ENCODE measurements at places on chromosomes 6 and 20.

- DNase-seq: no peak
Observed at GRCh38 chr6:92538275-92538674, 881.1 kb downstream of the EPHA7 start.

DNA sequence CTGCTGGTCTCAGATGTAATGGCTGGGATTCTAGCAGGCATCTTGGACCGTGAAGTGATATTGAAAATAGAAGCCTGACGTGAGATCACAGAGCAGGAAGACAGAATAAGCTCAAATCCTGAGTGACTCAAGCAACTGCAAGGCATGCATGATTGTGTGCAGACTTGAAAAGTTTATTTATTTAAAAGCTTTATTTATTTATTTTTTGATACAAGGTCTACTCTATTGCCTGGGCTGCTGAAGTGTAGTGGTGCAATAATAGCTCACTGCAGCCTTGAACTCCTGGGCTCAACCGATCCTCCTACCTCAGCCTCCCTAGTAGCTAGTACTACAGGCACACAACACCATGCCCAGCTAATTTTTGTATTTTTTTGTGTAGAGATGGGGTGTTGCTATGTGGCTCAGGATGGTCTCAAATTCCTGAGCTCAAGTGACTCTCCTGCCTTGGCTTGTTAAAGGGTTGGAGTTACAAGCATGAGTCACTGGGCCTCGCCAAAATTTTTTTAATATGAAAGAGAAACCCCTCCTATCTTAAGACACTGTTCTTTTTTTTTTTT, 40.1 kb upstream of the RNF144B start:
- no peak for DNase-seq

GRCh38 chr6:170464080-170464479, 89.0 kb downstream of the PSMB1 start:
- no peak for DNase-seq

- no peak for DNase-seq
Observed at GRCh38 chr20:57819291-57819690, 109.5 kb upstream of the PMEPA1 start.

DNA sequence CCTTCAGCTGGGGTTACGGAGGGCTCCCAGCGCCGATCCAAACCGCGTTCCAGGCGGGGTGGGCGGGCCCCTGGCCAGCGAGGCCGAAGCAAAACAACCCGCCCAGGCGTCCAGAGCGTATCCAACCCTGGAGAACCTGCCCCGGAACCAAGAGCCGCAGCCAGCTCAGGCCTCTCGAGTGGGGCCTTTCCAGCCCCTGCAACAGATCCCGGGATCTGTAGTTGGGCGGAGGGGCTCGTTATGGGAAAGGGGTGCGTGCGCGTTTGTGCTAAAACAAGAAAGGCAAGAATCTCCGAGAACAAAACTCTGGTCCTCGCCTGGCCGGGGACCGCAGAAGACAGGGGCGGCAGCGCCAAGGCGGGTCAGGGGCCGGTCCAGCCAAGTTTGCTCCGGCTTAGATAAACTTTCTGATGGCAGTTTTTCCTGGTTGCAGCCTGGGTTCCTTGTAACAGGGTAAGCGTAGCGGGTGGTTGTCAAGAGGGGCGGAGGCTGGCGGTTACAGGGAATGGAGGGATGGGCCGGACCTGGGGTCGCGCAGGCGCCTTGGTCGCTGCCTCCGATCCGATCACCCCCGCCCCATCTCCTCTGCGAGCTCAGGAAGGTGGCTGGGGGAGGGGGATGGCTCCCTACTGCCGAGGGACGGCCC, 448 bp upstream of the RIN2 start:
- peak; percentile 94 for DNase-seq

- DNase-seq: peak; percentile 45
Observed at GRCh38 chr20:17960927-17961586, 7.5 kb downstream of the SNX5 start.
